Naive thymus-derived CD8-positive, alpha-beta T cell (primary cell): ENCODE measurements at places on chromosomes 4 and X. TPM values are rescaled to one million over a fixed set of nuclear protein-coding genes. Genes with fewer than 3 reads are reported as not detected.

ATOH1 gene
- polyA plus RNA-seq: not detected

HNRNPH2 gene
- polyA plus RNA-seq: 86.0 TPM

CACNA1F gene
- polyA plus RNA-seq: 0.02 TPM

HS3ST1 gene
- polyA plus RNA-seq: not detected

SCML2 gene
- polyA plus RNA-seq: 0.47 TPM

MYOZ2 gene
- not detected for polyA plus RNA-seq

AFM gene
- polyA plus RNA-seq: not detected

FSTL5 gene
- not detected for polyA plus RNA-seq

NSG1 gene
- 30.1 TPM for polyA plus RNA-seq

KCNE5 gene
- not detected for polyA plus RNA-seq

RBM10 gene
- polyA plus RNA-seq: 17.6 TPM

GRCh38 chr4:95214408-95214807, 334.4 kb downstream of the UNC5C start:
- DNase-seq: no peak

- no peak for DNase-seq
These were observed 79.1 kb downstream of the AMOT start for GRCh38 chrX:112761242-112762207.

- no peak for DNase-seq
These were observed 112.9 kb upstream of the NHS start for GRCh38 chrX:17262123-17262522.

- no peak for DNase-seq
These were observed 27.8 kb upstream of the TMEM164 start for GRCh38 chrX:109974906-109975655.

- no peak for DNase-seq
These were observed 74.8 kb downstream of the HTRA3 start for GRCh38 chr4:8344377-8344776.

DNA sequence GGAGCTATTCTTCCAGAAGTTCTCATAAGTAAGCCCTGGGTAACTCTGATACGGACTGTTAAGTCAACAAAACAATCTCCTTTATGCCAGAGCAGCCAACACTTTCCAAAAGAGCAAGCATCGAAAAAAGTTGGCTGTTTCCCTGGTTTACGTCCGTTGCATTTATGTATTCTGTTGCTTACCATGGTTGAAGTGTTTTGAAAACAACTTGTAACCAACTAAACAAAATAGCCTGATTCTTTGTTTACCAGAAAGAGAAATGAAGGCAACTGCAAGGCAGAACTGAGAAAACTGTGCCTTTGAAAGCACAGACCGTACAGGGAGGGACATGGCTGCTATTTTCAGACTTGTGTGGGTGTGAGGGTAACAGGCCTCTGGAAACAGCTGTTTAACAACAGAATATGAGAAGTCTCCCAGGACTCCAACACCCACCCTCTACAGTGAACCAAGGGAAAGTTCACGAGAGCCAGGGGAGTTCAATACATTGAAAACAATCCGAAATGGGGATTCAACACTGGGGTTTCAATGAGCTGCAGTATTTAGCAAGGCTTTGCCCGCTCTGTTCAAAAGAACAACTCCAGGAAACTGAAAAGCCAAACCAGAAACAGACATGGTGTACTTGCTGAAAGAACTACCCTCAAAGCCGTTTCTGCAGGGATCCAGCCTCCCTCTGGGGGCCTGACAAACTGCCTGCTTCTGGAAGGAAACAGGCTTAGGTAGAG, 95.8 kb upstream of the EGFL6 start:
- DNase-seq: no peak

GRCh38 chr4:29708473-29708872, 1011.7 kb upstream of the PCDH7 start:
- DNase-seq: no peak

- no peak for DNase-seq
These were observed 177.7 kb downstream of the RBM46 start for GRCh38 chr4:154958621-154959358.

GRCh38 chr4:157271166-157271869, 50.8 kb downstream of the GRIA2 start:
- DNase-seq: no peak

DNA sequence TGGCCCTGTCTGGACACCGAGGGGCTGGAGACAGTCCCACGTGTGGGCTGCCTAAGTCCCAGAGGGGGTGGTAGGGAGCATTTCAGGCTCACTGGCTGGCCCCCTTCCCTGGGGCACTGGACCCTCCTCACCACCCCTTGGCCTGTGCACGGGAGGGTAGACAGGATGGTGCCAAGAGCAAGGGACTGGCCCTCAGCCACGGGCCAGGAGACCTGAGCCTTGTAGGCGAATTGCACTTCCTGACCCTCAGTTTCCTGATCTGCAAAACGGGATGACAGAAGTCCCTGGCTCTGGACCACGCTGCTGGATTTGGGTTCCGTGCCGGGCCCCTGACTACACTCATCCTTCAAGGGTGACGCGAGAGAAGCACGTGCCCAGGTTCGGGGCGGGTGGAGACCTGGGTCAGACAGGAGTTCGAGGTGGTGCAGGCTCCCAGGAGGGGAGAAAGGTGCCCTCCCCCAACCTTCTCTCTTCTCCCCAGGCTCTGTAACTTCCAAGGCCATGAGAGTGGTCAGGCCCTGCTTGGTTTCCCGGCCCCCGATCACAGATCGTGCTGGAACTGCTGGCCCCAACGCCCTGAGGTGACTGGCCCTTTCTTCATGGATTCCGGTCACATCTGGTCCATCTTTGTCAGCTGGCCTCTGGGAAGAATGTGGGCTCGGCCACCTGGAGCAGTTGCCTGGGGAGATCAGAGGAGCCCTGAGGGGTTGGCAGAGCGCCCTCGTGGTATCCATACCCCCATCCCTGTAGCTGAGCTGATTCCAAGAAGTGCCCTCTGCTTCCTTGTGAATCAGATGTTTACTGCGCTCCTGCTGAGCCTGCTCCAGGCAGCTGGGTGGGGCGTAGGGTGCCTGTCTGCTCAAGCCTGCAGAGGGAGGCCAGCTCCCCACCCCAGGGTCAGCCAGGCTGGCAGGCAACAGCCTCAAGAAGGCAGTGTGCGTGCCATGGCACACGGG, 3.3 kb downstream of the SH3BP2 start:
- DNase-seq: no peak

DNA sequence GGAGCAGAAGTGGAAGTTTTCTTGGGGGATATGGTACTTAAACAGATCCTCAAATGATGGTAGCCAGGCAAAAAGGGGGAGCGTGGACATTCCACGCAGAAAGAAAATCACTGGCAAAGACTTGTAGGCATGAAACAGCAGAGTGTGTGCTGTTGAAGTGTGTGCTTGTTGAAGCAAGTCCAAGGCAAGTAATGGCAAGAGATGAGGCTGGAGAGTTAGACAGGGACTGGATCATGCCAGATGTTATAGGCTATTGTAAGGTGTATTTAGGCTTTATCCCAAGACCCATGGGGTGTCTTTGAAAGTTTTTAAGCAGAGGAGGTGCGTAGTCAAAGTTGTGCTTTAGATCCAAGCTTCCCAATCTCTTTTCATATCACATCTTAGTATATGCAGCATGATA, 124.5 kb downstream of the MBNL3 start:
- no peak for DNase-seq

DNA sequence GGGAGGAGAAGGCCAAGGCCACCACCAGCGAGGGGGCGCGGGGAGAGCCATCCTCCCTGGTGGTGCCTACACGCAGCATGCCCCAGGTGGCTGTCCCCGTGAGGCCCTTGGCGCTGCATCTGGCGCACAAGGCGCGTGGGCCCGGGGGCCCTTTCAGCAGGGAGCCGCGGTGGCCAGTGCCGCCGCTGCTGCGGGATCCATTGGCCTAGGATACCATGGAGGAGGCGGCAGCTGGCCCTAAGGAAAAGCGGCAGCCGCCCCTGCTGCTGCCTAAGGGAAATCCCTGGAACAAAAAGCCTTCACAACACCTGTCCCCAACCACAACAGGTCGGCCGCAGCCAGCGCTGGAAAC, 1059.6 kb downstream of the TECRL start:
- no peak for DNase-seq

DNA sequence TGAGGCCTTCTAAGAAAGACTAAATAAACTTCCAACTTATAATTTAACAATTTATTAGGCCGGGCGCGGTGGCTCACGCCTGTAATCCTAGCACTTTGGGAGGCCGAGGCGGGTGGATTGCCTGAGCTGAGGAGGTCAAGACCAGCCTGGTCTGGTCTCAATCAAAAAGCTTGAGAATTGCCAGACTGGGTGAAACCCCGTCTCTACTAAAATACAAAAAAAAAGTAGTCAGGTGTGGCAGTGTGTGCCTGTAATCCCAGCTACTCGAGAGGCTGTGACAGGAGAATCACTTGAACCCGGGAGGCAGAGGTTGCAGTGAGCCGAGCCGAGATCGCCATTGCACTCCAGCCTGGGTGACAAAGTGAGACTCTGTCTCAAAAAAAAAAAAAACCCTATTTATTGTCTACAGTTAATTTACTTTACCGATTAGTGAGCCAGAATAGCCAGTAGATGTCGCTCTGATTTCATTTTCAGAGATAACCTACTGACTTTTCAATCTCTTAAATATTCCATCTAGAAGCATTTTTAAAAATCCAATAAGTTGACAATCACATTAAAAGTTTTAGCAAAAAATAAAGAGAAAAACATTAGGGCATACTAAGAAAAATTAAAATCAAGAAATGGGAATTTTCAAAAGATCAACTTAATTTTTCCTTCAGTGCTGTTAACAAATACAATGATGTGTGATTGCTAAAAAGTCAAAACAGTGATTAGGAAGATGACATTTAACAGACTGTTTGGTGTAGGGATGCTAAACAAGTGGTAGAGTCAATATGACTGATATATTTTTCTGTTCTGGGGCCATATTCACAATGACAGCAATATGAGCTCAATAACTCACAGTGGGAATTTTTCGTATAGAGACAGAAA, 4.3 kb upstream of the SHROOM3 start:
- peak; percentile 22 for DNase-seq

DNA sequence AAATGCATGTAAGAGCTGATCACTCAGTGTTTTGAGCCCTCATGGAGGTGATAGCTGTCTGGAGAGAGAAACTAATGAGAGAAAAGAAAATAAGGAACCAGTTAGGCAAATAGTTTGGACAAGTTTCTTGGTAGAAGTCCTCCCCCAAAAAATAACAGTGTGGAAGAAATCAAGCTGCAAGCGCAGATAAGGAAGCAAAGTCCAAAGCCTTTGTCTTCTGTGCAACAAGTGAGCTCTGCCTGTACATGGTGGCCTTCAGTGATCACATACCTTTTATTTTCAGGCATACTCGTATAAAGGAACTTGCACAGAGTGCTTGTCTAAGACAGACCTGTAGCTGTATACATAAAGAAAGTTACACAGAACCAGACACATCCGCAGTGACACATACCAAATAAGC, 2.5 kb upstream of the UGT2A3 start:
- no peak for DNase-seq

- DNase-seq: no peak
These were observed 78.5 kb downstream of the MSX1 start for GRCh38 chr4:4937926-4938325.

DNA sequence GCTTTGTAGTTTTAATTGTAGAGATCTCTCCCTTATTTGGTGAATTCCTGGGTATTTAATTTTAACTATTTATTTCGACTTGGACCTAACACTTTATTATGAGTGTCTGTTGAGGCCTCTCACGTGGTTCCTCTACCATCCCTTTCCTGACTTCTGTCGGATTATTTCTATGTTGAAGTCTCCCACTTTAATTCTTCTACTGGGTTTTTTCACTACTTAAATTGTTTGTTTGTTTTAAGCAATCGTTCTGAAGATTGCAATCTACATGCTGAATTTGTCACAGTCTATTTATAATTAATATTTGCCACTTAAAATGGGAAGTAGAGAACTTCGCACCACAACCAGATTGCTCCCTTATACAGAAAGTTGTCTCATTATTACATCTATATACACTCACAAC, 20.8 kb upstream of the NKX1-1 start:
- no peak for DNase-seq

- DNase-seq: peak; percentile 91
These were observed at the start of gene NEK1 for GRCh38 chr4:169611991-169612870. TSS of gene NEK1 (minus strand) at chr4:169612583. CDS start at chr4:169602630, 9,953 bp downstream.

DNA sequence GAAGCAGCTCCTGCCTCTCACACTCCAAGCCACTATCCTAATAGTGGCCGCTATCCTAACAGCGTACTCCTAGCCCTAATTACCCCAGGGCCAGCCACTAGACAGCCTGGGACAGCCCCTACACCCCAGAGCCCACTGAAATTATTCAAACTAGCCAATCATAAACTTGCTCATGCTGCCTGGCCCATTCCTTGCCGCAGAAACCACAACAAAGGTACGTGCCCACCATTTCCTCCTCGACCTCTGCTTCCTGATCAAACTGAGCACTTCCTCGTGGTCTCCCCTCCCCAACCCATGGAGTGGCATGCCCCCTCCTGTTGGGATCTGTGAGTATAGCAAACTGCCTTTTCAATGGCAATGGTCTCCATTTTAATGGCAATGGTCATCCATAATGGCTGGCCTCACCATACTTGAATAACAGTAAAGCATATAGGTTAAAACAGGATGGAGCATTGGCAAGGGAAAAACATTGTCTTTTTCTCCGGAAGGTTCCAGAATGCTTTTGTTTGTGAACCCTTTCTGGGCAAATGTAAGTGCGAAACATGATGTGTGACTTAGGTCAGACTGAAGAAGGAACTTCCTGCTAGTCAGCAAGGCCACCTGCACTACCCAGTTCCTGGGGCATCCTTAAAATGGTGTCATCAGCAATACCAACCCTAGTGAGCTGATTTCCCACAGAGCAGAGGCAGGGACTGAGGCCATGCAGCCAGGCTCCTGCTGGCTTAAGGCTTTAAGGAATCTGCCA, 107.1 kb upstream of the ATP6AP2 start:
- no peak for DNase-seq

DNA sequence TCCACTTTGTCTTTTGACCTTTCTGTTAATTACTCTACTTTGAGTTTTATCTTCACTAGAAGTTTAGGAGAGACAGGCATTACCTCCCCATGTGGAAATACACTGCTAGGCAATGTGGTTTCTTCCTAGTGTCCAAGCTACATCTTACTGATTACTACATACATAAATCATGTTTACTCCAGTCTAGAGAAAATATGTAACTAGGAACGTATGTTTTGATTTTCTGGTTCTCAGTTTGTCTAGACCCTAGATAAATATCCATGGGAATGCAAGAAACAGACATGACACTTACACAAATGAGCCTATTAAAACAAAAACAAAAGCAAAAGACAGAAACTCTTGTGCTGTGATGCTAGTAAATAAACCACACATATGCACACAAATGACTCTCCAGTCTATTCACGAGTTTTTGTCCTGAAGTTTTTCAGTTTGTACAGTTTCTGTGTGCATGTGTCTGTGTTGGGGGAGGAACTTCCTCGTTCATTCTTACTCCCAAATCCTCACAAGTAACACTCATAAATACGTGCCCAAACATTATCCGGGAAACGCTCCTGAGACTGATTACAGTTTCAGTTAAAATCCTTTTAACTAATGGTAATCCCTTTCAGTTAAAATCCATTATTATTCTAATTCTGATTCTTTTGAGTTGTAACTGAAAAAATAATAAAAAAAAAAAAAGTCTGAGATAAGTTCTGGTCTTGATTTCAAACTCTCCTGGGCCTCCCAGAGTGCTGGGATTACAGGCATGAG, 283.5 kb upstream of the FTHL17 start:
- DNase-seq: no peak

GRCh38 chr4:146916479-146917076, 29.1 kb downstream of the TTC29 start:
- DNase-seq: peak; percentile 6

GRCh38 chr4:185872747-185873380, 60.9 kb upstream of the SORBS2 start:
- DNase-seq: no peak

GRCh38 chr4:79980448-79980847, 92.6 kb downstream of the ANTXR2 start:
- DNase-seq: no peak

- DNase-seq: no peak
These were observed 25.8 kb downstream of the DOCK11 start for GRCh38 chrX:118521435-118521834.

- DNase-seq: no peak
These were observed 110.3 kb downstream of the HMX1 start for GRCh38 chr4:8761167-8761823.
